ENCODE measurements at places on chromosomes 2 and 18.

- DNase-seq: no peak
Observed at GRCh38 chr2:29240601-29241000, 125.4 kb downstream of the CLIP4 start.

- DNase-seq: peak; percentile 27
Observed at GRCh38 chr18:45275367-45276113, 339.7 kb upstream of the SLC14A2 start.

- DNase-seq: no peak
Observed at GRCh38 chr2:105747254-105747894, 2.7 kb downstream of the NCK2 start.

DNA sequence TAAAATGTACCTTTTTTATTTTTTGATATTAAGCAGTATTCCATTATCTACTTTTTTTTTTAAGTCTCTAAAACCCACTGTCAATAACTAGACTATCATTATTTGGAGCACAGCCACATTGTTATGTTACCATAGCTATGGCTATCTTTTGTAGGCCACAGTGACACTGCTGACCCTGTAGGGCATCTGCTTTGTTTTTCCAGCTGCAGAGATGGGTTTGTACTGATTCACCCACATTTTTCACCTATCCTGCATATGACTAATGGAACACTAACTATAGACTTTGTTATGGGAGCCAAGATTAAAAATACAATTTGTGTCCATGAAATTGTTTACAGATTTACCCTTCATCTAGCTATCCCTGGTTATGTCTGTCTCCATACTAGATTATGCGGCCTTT lies 21.6 kb upstream of the OTX1 start:
- DNase-seq: no peak

- DNase-seq: no peak
Observed at GRCh38 chr2:233802132-233802815, 24.1 kb downstream of the MROH2A start.

GRCh38 chr2:50672282-50672681 lies 359.6 kb downstream of the NRXN1 start:
- no peak for DNase-seq

GRCh38 chr18:69326094-69326493 lies 74.6 kb upstream of the DOK6 start:
- no peak for DNase-seq

DNA sequence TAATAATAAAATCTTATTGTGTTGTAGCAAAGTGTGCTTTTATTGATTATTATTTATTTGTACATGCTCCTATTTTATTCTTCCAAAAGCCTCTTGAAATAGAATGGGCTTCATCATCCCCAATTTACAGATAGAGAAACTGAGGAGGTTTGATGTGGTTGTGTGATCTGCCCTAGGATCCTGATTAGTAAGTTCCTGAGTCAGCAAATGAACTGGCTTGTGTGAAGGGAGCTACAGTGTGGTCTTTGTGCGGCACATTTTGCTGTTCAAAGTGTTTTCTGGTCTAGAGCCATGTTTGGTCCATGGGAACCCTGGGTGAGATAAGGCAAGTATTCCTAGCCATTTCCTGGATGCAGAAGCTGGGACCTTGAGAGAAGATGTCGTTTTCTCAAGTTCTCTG lies 326.9 kb downstream of the MEIS1 start:
- DNase-seq: no peak

- DNase-seq: no peak
Observed at GRCh38 chr18:23239885-23240608, 104.8 kb downstream of the CABLES1 start.

DNA sequence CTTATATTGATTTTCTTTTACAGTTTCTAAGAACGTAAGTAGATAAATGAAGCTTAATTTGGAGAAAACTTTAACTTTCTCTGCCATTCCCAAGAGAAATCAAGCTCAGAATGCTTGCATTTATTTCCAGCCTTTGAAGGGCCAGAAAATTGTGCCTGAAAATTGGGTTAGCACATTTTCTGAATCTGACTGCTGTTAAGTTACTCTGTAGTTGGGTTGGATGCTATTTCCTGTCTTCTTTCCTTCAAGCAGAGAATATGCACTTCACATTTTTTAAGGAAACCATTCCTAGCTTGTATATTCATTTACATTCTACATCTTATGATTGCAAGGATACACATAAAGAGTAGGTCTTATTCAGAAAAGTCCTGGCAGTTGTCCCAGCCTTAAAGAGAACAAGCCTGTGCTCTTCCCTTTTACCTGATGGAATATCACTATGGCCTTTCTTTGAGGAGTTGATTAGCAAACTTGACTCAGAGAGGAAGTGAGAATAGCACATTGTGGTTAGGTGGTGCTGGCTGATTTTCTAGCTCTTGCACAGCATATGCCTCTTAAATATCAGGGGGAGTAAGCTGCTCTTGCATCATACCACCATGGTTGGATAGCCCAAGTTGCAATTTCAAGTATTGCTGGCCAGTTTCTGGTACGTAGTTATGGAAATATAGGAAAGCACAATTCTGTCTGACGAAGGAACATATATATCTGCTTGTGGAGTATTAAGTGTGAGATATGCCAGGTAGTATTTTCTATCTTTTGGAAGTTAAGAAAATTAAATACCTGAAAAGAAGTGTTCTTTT lies 133.7 kb downstream of the COMMD1 start:
- no peak for DNase-seq

- no peak for DNase-seq
Observed at GRCh38 chr2:151808258-151809072, 19.8 kb downstream of the ARL5A start.
